ENCODE measurements at places on chromosomes 3 and 15. TPM values are rescaled to one million over a fixed set of nuclear protein-coding genes. Genes with fewer than 3 reads are reported as not detected.
A peak's percentile ranks its signal among the peaks of the same experiment; 100 is the strongest.

DNA sequence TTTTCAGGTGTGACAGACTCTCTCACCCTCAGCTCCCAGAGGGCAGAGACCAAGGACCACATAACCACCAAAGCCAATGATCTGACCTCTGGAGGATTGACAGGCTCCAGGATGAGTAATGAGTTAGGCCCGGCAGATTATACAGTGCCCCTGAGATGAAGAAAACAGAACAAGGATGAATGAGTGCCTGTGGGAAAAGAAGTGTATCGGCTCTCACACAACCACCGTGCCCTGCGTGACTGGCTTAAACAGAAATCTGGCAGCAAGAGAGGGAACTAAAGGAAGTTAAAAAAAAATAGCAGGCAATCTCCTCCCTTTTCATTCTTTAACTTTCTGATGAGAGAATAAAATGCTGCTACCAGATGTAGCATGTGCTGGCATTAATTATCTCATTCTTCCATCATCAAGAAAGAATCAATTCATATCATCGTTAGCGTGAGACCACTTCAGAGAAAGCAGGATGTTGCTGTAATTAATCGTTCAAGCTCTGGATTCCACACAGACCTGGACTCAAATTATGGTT, 227.5 kb upstream of the COL8A1 start:
- peak; percentile 82 for DNase-seq

DNA sequence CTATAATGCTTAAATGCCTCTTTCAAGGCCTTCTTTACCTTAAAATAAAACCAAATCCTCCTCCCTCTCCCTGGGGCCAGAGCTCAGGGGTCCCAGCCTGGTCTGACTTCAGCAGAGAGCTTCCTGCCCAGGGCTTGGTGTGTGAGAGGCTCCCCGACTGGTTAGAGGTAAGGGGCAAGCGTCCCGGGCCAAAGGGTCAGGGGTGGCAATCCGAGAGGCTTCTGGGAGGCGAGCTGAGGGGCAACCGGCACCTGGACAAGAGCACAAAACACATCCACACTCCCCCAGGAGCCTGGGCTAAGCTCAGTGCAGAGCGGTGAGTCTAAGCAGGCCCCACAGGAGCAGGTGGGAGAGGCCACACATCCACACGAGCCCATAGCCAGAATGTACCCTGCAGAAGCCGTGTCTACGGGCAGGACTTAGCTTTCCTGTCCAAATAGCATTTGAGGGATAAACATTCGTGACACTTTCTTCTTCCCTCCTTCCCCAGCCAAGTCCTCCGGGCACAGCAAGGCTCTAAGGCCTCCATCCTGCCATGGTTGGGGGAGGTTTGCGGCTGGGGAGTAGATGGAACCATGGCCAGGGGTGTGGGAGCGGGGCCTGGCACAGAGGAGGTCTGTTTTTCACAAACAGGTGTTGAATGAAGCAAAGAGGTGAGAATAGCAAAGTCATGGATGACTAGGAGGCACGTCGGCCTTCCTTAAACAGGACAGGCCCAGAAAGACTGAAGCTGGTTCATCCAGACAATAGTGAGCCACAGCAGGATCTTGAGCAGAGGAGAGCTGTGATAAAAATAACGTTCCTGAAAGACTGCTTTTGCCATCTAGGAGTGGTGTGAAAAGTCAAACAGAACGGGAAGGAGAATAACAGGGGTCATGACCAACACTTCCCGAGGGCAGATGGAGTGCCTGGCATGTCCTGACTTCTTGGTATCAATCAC, 98.7 kb upstream of the IQSEC1 start:
- no peak for DNase-seq

DNA sequence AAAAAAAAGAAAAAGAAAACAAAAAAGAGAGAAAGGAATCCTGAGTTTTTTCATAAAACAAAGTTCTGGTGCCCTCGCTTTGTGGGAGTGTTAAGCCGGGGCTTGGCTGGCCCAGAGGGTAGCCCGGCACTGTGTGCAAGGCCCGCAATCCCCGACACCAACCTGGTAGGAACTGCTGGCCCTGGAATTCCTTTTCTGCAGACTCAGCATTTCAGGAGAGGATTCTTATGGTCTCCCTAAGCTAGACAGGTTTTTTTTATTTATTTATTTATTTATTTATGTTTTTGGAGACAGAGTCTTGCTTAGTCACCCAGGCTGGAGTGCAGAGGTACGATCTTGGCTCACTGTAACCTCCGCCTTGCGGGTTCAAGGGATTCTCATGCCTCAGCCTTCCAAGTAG, 238.8 kb downstream of the PDCD6IP start:
- no peak for DNase-seq

DNA sequence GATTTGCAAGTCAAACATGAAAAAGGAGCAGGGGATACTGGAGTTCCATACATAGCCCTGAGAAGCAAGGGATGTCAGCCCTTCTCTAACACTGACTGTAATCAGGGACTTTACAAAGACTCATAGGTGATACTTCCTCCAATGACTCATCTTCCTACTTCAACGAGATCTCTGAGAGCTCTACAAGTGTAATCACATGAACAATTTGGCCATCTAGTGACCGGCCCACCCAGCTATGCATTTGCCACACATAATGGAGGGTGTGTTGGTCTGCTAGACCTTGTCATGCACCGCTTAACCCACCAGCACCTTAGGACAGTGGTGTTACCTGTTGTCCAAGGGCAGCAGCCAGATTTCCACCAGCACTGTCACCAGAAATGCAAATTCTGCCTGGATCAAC, 75.3 kb downstream of the NCEH1 start:
- DNase-seq: no peak

- DNase-seq: no peak
Observed at GRCh38 chr3:146130881-146131371, 30.1 kb downstream of the PLOD2 start.

DNA sequence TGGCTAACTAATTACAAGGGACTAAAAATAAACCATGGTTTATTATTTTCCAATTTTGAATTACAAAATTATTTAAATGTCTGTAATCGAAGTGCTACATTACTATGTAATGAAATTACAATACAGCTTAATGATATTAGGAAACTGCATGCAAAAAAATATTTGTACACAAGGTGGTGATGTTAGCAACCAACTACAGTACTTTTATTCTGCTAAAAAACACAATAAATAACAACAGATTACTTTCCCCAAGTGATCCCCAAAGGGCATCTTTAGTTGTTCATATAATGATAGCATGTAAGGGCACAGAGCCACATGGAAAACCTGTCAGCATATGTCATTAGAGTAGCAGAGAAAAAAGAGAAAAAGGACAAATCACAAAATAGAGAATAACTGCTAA, 147.5 kb upstream of the SOX2 start:
- DNase-seq: no peak

DNA sequence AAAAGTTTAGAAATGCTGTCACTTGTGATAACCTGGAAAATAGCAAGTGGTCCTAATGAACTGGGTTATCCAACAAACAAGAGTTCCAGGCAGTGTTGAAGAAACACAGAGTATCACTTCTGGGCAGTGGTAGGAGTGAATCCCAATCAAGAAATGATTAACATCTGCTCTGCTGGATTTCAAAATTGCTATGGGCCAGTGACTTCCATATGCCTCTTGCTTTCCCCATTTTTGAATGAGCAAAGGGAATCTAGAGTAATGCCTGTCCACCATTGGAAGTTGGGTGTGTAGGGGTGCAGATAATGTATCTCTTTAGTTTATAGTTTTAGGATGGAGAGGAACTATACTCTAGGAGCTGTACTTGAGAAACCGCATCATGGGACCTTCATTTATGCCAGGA, 236.5 kb downstream of the RPLP1 start:
- DNase-seq: no peak

DNA sequence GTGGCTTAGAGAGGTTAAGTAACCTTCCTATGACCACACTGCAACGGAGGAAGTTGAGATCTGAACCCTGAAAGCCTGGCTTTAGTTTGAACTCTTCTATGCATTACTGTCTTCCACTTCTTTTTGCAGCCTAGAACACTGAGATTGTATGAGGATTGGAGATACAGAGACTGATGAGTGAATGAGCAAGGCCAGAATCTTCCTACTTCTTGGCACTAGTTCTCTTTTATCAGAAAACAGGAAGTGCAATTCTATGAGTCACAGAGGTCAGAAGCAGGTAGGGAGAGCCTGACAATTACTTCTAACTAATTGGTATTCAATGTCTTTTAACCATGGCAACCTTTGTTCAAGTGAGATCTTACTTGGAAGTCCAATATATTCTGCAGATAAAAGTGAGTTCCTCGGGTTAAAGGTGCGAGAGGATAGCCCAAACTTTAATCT, 219.0 kb downstream of the SHQ1 start:
- DNase-seq: no peak

DNA sequence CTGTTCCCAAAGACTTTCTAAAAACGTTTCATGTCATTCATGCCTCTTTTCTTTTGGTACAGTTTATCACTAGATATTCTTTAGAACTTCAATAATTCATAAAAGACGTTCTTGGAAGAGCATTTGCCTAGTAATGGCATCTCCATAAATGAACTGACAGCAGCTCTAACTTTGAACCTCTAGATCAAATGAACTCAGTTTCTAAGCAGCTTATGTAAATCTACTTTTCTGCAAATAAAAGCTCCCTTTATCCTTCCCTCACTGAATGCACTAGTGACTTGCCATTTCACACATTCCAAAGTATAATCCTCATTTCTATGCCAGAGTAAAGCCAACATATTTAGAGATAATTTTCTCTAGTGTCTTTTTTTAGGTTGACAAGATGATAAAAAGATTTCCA, 85.2 kb downstream of the ZMAT3 start:
- DNase-seq: no peak

DNA sequence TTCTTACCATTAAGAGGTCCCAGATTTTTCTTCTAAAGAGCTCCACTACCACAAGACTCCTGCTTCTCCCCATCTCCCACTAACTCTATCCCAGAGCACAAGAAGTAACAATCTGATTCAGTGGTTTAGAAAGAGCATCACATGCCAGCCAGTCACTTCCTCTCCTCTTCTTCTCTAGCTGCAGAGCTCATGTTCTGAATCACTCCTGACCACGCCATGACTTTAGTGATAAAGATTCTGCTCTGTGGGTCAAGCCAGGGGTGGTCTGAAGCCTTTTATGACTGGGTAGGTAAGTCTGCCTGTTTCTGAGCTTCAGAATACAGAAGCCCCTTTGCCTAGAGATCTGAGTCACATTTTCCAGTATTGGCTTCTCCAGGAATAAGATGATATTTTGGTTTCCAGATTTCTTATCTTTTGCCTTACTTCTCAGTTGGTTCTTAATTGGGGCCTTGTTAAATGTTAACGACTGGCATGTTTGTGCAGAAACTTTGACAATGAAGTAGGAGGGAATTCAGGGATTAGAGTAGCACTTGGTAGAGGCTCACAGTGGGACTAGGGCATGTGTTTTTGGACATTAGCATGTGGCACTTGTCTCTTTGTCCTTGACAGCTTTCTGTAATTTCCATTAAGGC, 27.6 kb upstream of the ADAMTSL3 start:
- DNase-seq: no peak

GRCh38 chr3:54578417-54578816, 349.4 kb downstream of the LRTM1 start:
- no peak for DNase-seq

GRCh38 chr3:160945336-160945735, 159.8 kb downstream of the B3GALNT1 start:
- DNase-seq: no peak

GRCh38 chr15:32843219-32843815, 125.5 kb downstream of the GREM1 start:
- DNase-seq: no peak

- DNase-seq: no peak
Observed at GRCh38 chr3:45049807-45050206, 23.7 kb downstream of the CLEC3B start.

- DNase-seq: no peak
Observed at GRCh38 chr15:86016750-86017149, 62.9 kb upstream of the AGBL1 start.

DNA sequence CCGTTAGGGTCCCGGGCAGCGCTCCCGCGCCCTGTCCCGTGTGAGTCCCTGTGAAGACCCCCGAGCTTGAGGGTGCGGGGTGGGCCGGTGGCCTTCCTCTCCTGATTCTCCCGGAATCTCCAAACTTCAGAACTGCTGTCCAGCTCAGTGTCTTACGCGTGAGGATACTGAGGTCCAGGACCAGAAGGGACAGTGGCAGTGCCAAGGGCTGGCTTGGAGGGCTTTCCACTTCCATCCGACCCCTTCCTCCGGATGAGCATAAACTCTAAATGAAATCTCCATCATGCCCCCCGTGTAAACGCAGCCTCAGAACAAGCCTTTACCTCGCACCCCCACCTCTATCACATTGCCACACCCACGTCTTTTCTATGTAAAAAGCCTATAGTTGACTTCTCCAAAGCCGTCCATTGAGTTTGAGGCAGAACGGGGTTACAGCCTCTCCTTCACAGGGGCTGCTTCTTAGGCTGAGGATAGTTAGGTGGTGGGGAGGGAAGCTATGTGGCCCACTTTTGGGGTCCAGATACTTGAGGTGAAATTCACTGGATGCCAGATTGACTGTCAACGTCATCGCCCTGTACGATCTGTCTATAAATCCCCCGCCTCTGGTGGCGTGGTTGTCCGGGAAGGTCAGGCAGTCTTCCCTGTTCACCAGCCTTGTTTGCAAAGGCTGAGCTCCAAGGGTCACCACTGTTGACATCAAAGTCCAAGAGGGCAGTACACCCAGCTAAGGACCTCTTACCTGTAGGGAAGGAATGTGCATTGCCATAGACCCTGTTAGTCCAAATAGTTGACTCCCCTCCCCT, 1.1 kb downstream of the EDEM1 start:
- peak; percentile 9 for DNase-seq

GRCh38 chr15:62907275-62907674, 135.3 kb upstream of the TPM1 start:
- DNase-seq: no peak

DNA sequence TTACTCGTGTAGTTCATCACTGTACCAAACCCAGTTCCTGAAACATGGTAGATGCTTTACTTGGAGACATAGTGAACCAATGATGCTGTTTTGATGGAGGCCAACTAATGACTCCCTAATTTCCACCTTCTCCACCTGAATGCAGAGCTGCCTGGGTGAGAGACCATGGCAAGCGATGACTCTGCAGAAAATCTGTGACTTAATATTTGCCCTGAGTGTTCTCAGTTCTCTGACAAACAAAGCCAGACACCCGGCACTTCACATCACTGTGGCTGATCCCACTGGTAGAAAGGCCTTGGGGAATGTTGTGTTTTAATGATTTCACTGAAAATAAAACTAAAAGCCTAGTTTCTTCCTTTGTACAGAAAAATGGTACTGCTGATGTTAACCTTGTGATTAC, 39.5 kb upstream of the UBE3A start:
- no peak for DNase-seq

- no peak for DNase-seq
Observed at GRCh38 chr3:123446610-123447109, 2.2 kb downstream of the ADCY5 start.

- no peak for DNase-seq
Observed at GRCh38 chr3:64028754-64029153, 5.5 kb upstream of the PSMD6 start.

The TICRR gene
- 3.0 TPM for total RNA-seq

The CD276 gene
- 86.5 TPM for total RNA-seq

The TEX9 gene
- 1.6 TPM for total RNA-seq

The IGF2BP2 gene
- 103 TPM for total RNA-seq

The ITIH4 gene
- 0.68 TPM for total RNA-seq

The GOLGA6A gene
- total RNA-seq: not detected

The GRIP2 gene
- not detected for total RNA-seq

The FETUB gene
- not detected for total RNA-seq

The TMC3 gene
- total RNA-seq: not detected

The LCTL gene
- 0.17 TPM for total RNA-seq

The EEF1AKMT4 gene
- total RNA-seq: 4.6 TPM

The KLHL40 gene
- not detected for total RNA-seq

The TOPBP1 gene
- 24.2 TPM for total RNA-seq

The TIMP4 gene
- 1.2 TPM for total RNA-seq

All from HFFc6 (cell line).